Stimulated activated CD8-positive, alpha-beta memory T cell treated with anti-CD3 and anti-CD28 coated beads, Interleukin-7, amount 100 ng/mL, for 24 hours (primary cell): ENCODE measurements at places on chromosomes 5 and 9.

- DNase-seq: no peak
Measured at GRCh38 chr5:133902511-133903118, 65.8 kb downstream of the C5orf15 start.

- no peak for DNase-seq
Measured at GRCh38 chr5:134509308-134510040, 16.0 kb upstream of the JADE2 start.

DNA sequence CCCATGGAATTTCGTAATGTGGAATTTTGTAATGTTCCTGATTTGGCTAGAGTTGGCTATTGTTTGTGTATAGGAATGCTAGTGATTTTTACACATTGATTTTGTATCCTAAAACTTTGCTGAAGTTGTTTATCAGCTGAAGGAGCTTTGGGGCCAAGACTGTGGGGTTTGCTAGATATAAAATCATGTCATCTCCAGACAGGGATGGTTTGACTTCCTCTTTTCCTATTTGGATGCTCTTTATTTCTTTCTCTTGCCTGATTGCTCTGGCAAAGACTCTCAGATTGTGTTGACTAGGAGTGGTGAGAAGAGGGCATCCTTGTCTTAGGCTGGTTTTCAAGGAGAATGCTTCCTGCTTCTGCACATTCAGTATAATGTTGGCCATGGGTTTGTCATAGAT lies 91.0 kb downstream of the NNT start:
- no peak for DNase-seq

GRCh38 chr5:171454549-171454948 lies 35.1 kb downstream of the FGF18 start:
- DNase-seq: no peak

DNA sequence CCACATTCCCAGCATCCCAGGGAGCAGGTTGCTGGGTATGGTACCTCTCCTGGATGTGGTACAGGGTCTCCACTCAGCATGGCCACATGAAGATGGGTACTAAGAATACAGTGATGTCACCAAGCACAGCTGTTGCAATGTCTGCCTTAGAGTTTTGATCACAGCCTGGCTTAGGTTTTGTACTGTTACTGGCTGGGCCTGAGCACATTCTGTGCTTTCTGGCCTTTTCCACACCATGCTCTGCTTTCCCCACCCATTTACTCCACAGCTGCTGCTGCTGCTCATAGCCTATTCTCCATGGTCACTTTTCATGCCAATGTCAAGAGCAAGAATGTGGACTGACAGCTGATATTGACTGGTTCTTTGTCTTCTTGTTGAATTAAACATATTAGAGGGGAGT lies 481.9 kb downstream of the ARHGEF28 start:
- DNase-seq: no peak

- no peak for DNase-seq
Measured at GRCh38 chr5:164326219-164326618, 820.8 kb downstream of the MAT2B start.

GRCh38 chr5:66080664-66081063 lies 63.4 kb upstream of the SREK1 start:
- DNase-seq: no peak

DNA sequence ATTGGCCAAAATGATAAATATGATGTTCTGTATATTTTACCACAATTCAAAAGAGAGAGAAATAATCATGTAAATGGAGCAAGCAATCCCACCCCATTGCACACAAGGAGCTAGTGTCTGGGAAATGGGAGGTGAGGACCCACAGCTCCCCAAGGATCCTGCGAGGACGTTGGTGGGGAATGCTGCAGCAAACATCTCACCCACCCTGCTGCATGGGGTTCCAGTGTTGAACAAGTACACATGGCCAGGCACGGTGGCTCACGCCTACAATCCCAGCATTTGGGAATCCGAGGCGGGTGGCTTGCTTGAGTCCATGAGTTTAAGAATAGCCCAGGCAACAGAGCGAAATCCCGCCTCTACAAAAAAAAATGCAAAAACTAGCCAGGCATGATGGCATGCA lies 29.0 kb downstream of the STK10 start:
- no peak for DNase-seq

DNA sequence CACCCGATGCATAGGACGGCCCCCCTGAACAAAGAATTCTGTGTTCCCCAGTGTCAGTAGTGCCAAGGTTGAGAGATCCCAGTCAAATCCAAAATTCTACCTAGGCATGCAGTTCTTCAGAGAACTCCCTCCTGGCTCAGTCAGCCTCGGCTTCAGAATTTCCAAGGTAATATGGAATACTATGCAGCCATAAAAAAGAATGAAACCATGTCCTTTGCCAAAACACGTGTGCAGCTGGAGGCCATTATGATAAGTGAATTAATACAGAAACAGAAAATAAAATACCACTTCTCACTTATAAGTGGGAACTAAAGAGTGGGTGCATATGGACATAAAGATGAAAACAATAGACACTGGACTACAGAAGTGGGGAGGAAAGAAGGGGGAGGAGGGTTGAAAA lies 87.1 kb upstream of the TRIO start:
- DNase-seq: no peak

- no peak for DNase-seq
Measured at GRCh38 chr5:148191010-148191409, 11.8 kb upstream of the SPINK6 start.

- no peak for DNase-seq
Measured at GRCh38 chr9:83410701-83411100, 127.5 kb downstream of the FRMD3 start.

DNA sequence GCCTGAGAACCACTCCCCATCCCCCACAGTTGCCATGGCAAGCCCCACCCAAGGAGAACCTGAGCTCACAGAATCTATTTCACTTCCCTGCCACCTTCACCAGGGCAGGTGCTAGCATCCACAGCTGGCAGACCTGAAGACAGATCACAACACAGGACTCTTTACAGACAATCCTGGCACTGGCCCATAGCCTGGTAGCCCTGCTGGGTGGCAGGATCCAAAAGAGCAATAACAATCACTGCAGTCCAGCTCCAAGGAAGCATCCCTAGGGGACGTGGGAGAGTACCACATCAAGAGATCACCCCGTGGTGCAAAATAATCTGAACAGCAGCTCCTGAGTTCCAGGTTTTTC lies 463.2 kb upstream of the PIK3R1 start:
- no peak for DNase-seq

DNA sequence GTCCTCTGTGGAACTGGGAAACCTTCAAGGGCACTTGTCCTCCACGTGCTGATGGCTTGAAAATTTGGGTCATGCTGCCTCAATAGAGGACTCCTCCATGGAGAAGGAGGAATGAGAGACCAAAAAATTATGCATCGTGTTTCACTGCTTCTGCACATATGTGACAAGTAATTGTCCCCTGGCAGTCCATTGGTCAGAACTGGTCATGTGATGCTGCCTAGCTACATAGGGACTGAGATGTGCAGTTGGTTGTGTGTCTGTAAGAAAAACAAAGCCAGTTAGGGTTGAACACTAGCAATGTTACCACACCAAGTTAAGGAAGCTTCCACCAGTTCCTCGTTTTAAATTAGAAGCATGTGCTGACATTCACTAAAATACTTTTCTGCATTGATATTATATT lies 201.9 kb upstream of the ANKH start:
- no peak for DNase-seq

- DNase-seq: no peak
Measured at GRCh38 chr9:37987467-37987981, 81.5 kb downstream of the SHB start.

- no peak for DNase-seq
Measured at GRCh38 chr5:150398722-150399523, 13.8 kb downstream of the CD74 start.

DNA sequence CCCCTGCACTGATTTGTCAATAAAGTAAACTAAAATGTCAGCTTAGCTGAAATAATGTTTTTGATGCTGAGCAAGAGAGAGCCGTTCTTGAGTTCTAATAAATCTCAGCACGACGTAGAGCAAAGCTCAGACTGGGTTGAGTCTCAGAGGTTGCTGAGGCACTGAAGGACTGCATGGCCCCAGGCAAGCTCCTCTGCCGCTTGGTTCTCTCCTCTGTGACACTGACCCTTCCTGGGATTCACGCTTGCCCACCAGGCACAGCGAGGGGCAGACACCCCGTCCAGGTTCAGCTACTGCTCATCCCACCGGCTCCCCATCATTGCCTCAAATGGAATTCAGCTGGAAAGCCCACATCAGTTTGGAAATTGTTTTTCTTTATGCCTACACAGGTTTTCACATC lies 129.8 kb downstream of the IRX2 start:
- DNase-seq: no peak

DNA sequence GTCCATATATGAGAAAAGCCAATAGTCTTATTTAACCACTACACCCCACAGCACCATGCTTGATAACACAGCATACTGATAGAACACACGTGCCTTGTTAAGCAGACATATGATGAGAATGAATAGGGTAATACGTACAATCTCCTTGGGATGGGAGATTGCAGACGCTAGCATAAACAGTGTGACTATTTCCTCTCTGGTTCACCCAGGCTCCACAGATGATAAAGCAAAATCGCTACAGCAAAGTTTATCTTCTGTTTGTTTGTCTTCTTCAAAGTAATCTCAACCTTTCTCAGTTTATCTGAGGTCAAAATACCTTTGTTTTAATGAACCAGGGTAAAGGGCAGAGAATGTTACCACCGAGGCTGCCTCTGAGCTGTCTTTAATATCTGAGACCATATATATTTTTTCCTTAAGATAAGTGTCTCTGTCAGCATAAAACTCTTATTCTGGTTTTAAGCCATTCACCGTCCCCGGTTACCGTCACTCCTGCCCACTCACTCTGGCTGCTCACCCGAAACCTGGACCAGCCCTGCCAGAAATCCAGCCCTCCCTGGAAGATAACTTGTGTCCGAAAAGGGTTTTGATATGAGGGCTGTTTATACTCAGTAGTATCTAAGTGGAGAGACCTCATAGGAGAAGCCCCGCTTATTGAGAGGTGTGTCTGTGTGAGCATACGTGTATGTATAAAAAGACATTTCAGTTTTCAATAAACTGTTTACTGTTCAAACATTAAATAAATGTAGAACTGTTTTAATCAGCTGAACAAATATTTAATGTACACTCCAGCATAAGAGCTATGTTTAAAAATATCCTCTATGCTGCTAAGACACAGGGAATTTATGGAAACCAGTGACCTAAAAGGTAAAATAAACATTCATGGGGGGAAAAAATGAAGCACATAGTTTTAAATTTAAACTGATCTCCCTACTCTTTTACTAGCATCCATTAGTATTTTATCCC lies 465.4 kb downstream of the RASEF start:
- DNase-seq: no peak

DNA sequence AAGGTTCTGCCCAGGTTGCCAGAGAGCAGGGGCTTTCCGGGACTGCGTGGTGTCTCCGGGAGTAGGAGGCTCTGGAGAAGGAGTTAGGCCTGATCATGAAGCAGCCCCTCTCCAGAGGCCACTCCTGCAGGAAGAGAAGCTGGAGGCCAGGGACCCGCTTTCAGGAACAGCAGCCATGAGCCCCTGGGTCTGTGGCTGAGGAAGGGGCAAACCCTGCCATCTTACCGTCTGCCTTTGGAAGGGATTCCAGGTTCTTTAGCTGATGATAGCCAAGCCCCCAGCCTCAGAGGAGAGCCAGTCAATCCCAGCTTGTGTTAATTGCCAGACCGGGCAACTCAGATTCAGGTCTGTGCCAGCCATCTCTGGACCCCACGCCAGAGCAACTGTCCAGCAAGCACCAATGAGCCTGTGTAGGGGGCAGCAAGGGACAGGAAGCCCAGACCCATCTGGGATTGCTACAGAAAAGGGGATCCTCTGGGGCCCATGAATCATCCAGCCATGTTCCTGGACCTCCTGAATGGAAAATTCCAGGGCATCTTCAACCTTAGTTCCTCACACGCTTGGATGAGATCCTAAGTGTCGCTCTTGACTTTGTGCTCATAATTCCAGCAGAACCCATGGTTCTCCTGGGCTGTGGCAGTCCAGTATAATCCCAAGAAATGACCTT lies 42.7 kb upstream of the MVB12B start:
- no peak for DNase-seq
